ENCODE measurements at places on chromosomes 5 and 9.

- DNase-seq = peak; percentile 17
Observed at GRCh38 chr9:89730715-89731114, 125.9 kb downstream of the GADD45G start.

GRCh38 chr5:17665836-17666235 is 31.6 kb downstream of the TAF11L14 start:
- DNase-seq = no peak

- peak; percentile 50 for DNase-seq
Observed at GRCh38 chr9:73714294-73714693, 562.6 kb downstream of the ANXA1 start.

- no peak for DNase-seq
Observed at GRCh38 chr5:114377050-114377844, 15.4 kb downstream of the KCNN2 start.

GRCh38 chr5:179793468-179794139 is at the start of gene LTC4S:
Gene LTC4S, plus strand, starts transcription at chr5:179793986. Its CDS starts 95 bp downstream, at chr5:179794081.
- peak; percentile 67 for DNase-seq

DNA sequence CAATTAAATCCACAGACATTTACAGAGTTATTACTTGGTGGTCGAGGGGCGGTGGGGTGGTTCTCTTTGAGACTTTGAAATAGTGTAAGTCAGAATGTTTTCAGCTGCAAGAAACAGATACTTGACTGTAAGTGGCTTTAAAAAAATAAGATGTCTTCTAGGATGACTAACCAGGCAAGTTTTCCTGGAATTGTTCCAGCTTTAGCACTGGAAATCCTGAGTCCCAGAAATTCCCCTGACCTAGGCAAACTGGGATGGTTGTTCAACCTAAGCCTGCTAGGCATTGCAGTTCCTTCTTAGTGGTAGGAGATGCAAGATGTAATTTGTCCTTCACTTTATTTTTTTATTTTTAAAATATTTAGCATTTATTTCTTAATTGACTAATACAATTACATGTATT is 169.5 kb upstream of the POC5 start:
- peak; percentile 68 for DNase-seq

DNA sequence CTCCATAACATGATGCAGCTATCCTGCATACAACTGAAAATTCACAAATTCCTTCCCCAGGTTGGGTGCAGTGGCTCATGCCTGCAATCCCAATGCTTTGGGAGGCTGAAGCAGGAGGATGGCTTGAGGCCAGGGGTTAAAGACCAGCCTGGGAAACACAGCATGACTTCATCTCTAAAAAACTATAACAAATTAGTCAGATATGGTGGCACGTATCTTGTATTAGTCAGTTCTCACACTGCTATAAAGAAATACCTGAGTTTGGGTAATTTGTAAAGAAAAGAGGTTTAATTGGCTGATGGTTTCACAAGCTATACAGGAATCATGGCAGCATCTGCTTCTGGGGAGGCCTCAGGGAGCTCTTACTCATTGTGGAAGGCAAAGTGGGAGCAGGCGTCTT is 56.4 kb upstream of the DAPK1 start:
- peak; percentile 91 for DNase-seq

DNA sequence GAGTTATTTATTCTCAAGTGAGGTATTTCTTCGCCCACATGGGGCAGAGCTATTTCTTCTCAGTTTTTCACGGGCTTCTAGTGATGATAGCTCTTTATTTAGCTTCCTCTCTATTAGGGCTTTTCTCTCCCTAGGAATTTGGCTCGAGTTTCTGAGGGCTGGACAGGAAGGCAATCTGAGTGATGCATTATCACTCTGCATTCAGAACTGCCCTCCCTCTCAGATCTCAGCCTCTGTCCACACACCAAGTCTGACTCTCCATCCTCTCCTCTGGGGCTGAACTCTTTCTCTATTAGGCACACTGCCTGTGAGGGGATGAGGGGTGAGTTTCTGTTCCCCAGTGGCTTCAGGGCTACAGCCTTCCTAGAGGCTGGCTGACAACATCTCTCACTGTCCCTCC is 14.9 kb upstream of the SCAMP1 start:
- no peak for DNase-seq

GRCh38 chr5:172939071-172939470 is 20.2 kb upstream of the RPL26L1 start:
- peak; percentile 25 for DNase-seq

DNA sequence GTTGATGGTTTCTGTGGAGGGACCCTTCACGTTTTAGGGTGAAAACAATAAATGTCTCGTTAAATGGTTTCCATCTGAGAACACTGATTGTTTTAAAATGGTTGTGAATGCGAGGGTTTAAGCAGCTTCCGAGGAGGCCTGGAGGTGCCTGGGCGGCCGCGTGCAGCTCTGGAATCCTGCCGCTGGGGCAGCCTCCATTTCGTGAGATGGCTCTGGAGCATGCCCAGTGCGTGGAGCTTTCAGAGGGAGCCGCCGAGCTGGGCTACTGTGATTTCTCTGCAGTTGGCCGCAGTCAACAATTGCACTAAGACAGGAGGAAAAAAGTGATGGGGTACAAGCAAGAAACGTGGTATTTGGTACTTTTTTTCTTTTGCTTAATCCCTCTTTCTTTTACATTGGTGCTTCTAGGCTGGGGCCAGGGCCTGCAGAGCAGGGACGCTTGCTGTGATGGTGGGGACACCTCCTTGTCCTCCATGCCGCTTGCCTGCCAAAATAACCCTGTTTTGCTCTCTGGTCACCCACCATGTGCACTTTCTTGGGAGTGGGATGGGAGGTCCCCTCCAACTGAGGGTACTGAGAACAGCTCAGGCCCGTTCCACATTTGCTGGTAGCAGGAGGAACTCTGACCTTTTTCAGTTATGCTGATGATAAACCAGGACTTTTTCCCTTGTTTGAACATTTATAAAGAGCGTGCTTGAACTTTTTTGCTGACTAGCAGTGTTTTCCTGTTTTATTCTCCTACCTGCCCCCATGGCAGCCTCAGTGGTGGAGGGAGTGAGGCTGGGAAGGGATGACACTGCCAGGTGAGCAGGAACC is 47.1 kb downstream of the EHMT1 start:
- no peak for DNase-seq

- no peak for DNase-seq
Observed at GRCh38 chr5:6950860-6951259, 237.6 kb downstream of the TENT4A start.

GRCh38 chr5:118598311-118598710 is 390.0 kb downstream of the DTWD2 start:
- DNase-seq = no peak

DNA sequence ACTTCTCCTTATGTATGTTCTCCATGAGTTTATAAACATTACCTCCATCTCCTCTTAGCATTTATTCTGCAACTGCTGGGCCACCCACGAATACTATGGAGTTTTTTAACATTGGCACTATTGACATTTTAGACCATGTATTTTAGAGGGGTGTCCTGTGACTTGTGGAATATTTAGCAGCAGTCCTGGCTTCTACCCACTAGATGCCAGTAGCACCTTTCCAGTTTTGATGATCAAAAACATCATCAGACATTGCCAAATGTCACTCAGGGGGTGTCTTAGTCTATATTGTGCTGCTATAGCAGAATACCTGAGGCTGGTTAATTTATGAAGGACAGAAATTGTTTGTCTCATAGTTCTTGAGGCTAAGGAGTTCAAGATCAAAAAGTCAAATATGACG is 187.5 kb upstream of the RORB start:
- DNase-seq = no peak

- DNase-seq = no peak
Observed at GRCh38 chr9:33659921-33660320, 135.4 kb upstream of the PRSS3 start.

- DNase-seq = peak; percentile 50
Observed at GRCh38 chr5:74639807-74640449, 600 bp downstream of the ENC1 start.

GRCh38 chr5:91098541-91098940 is 284.6 kb downstream of the ARRDC3 start:
- DNase-seq = no peak

DNA sequence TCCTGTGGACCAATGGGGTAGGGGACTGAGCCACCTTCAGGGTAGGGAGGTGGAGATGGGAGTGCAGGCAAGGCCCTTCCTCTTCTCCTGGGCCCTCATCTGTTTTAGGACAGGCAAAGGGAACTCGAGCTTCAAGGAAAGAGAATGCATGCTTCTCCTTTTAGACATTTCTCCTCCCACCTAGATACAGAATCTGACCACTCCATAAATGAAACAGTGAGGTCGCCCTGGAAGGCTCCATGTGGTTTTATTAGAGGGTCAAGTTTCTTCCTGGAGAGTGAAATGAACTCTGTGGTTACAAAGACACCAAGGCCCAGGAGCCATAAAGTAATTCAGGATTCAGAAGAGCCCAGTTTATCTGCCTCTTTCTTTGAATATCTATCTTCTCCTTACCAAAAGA is 14.9 kb downstream of the LHFPL2 start:
- peak; percentile 46 for DNase-seq

- DNase-seq = no peak
Observed at GRCh38 chr9:16715404-16715803, 155.1 kb downstream of the BNC2 start.

Measured in kidney tubule cell (primary cell).